ENCODE measurements at places on chromosomes 5 and 9.
A peak's percentile ranks its signal among the peaks of the same experiment; 100 is the strongest.

GRCh38 chr5:141528291-141528984, 39.6 kb downstream of the PCDHGC5 start:
- DNase-seq = no peak

- no peak for DNase-seq
Measured at GRCh38 chr5:146589028-146589345, 73.0 kb upstream of the GPR151 start.

DNA sequence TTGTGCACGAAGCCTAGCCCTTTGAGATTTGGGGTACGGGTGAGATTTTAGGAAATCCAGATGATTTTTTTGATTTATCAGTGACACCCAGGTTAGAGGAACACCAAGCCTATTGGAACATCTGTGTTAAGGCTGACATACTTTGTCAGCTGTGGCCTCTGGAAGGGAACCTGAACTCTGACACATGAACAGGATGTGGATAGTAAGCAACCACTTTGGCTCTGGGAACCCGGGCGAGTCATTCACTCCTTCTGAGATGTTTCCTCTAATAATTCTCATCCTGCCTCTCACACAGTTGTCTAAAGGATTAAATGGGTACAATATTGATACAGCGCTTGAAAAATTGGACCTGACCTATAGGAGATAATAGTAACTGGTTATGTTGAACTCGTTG, 67.8 kb downstream of the FGF1 start:
- DNase-seq = no peak

DNA sequence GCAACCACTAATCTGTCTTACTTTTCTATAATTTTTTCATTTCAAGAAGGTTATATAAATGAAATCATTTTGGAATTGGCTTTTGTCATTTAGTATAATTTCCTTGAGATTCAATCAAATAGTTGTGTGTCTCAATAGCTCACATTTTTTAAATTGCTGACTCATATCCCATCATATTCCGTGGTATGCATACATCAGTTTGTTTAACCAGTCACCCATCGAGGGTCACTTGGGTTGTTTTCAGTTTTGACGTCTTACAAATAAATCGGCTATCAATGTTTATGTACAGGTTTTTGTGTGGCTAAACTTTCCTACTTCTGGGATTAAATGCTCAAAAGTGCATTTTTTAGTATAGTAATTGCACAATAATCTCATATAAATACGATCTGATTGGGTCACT, 185.5 kb downstream of the TAF11L14 start:
- DNase-seq = no peak

GRCh38 chr5:40240111-40240510, 439.6 kb upstream of the PTGER4 start:
- DNase-seq = no peak

- DNase-seq = no peak
Measured at GRCh38 chr9:6945816-6946215, 188.0 kb downstream of the KDM4C start.

- DNase-seq = no peak
Measured at GRCh38 chr5:31194892-31195555, 1.5 kb downstream of the CDH6 start.

- DNase-seq = no peak
Measured at GRCh38 chr9:89749500-89750116, 144.8 kb downstream of the GADD45G start.

- DNase-seq = peak; percentile 85
Measured at GRCh38 chr5:142104491-142104890, 4.1 kb upstream of the NDFIP1 start.

GRCh38 chr5:134131165-134131564, 16.7 kb downstream of the TCF7 start:
- peak; percentile 71 for DNase-seq
